ENCODE measurements at places on chromosomes 2 and 18.
A peak's percentile ranks its signal among the peaks of the same experiment; 100 is the strongest.

- no peak for DNase-seq
Observed at GRCh38 chr2:43178055-43178598, 48.3 kb downstream of the ZFP36L2 start.

- DNase-seq, result no peak
Observed at GRCh38 chr2:14015113-14015630, 617.3 kb upstream of the LRATD1 start.

DNA sequence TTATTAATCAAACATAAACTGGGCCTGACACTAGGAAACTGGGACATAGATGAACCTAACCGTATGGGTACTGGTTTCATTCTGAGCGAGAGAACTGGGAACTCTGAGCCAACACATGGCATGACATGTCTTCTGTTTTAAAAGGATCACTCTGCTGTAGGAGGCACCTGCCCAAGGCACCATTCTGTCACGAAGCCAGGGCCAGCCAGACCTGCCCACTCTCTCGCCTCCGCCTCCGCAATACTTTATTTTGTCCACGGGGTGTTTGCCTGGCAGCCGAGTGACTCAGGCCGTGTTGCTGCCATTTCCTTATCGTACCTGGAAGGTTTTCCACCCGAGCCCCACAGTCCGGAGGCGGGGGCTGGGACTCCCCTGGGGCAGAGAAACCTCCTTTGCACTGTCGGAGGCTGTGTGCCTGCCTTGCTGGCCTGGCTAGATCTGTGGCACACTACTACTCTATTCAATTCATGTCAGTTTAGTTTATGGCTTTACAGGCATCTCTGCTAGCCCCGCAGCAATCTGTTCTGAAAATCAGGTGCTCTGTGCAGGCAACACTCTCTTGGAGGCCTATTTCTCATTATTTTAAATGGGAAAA is 120.4 kb upstream of the ACKR3 start:
- no peak for DNase-seq

DNA sequence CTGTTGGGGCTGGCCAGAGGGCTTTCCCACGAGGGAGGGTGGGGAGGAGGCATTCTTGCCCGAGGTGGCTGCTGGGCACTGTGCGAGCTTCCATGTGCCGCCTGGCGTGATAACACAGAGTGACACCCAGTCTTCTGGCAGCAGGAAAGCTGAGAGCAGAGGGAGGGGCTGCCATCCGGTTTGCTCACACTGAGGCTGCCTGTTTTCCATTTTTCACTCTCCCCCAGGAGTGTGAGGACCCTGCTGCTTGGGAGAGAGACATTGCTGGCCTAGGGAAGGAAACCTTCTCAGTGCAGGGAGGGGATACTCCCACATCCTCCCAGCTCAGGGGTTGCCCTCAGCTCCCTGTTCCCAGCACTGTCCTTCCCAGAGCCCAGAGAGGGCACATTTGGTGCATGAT is 73.1 kb downstream of the INHBB start:
- no peak for DNase-seq

- peak; percentile 91 for DNase-seq
Observed at GRCh38 chr2:39436592-39437521, at the start of gene MAP4K3. Gene MAP4K3, minus strand, starts transcription at chr2:39437285. Its CDS starts 298 bp downstream, at chr2:39436987.

DNA sequence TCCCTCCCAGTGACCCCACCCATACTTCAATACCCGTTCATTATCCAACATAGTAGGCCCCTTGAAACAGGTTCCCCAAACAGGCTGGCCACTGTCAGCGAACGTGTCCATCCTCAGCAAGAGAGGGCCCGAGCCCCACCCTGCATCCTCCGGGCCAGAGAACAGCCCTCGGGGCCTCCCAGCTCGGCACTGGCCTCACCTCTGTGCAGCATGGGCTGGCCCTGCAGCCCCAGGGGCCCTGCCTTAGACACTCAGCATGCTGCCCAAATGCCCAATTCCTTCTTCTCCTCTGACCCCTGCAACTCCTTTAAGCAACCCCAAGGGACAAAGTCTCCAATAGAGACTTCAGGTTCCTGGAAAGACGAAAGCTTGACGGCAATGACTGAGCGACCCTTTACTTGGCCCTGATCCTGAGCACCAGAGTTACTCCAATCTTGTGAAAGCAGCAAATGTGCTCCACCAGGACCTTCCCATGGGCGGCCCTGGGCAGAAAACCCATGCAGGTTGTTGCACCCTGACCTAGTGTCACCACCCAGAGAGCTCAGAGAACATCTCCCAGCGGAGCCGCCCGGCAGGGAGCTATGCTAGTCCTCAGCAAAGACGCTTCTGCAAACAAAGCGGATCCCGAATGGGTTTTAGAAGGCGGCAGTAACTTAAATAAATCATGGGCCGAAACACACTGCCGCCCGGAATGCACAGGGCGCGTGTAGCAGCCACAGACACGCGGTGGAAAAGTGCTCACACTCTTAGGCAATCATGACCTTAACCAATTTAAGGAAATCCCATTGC is 782 bp downstream of the COL6A3 start:
- no peak for DNase-seq

DNA sequence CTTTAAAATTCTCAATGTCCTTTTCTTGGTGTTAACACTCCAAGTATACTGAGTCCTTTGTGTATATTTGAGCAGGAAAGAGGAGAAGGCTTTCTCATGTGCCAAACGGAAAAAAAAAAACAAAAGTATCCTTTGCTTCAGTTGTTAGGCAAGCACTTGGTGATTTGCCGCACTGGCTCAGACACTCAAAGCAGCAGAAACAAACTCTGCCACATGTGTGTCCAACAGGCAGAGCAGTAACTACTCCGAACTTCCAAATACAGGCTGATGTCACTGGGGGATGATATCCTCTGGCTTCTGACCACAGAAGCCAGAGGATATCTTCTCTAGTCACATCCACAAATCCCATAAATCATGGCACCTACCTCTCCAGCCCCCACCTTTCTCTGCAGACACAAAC is 108.0 kb upstream of the SALL3 start:
- no peak for DNase-seq

- DNase-seq, result no peak
Observed at GRCh38 chr18:74733598-74733997, 135.9 kb downstream of the ZNF407 start.

DNA sequence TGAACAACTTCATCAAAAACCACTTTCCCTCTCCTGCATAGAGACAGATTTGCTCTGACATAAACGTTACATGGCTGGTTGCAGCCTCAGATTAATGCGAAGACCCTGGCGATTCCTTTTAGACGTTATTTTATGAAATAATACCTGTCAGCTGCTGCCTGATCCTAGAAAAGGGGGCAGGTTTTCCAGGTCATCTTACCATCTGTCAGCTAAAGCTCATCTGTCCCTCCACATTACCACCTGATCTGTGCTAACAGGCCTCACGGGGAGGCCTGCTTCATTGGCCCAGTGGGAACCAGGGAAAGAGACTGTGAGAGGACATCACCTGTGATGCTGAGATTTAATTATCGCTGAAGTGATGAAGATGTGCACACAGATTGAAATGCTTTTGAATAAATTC is 261.0 kb downstream of the ARHGAP15 start:
- DNase-seq, result no peak

DNA sequence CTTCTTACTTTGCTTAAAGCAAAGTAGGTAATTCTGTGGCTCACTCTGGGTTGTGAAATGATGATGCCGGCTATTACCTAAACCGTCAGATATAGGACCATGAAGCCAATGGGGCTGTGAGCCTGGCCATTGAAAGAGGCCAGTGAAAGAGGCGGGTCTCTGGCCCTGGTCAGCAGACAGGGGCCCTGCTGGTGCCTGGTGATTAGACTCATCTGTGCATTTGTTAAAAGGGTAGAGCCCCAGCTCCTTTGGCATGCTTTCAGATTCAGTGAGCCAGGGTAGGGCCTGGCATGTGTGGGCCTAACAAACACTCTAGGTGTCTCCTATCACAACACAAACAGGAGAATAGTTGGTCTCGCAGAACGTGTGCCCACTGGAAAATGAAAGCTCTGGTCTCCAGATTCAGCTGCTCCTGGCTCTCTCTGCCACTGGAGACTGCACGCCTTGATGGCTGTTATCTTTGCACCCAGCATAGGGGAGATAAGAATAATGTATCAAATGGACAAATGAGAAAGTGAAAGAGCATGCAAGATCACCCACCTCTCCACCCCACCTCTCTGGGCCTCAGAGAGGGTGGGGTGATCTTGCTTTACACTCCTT is 6.9 kb downstream of the LRRC30 start:
- DNase-seq, result no peak

GRCh38 chr2:147327613-147328012 is 517.2 kb upstream of the ACVR2A start:
- peak; percentile 5 for DNase-seq

- no peak for DNase-seq
Observed at GRCh38 chr2:20590704-20591515, 60.0 kb downstream of the HS1BP3 start.

DNA sequence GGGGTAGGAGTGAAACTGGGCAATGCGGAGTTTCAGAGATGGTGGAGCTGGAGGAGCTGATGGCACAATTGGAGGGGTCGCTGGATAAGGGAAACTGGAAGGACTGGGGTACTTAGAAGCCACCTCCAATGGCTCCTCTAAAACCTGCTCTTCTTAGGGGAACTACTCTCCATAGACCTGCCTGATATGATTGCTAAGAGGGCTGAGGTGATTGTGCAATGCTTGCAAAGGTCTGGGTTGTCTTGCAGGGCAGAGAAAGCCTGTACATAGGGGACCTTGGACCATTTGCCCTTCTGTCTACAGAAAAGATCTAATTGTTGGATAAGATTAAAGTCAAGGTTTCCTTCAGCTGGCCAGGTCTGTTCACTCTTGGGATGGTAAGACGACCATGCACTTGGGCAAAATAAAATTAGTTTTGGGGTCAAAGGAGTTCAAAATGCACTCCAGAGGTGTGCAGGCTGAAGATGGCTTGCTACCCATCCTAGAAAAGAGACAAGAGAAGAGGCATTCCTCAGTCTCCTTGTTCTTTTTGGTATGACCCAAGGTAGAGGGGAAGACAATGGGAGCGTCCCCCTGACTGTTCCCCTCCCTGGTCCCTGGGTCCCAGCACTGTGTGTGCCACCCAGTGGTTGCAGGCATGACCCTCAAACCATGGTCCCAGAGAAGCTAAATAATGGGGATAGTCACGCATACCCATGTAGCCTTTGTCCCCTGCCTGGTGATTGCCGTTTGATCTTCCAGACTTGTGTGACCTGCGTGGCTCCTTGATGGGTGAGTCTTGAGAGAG is 41.1 kb downstream of the STK17B start:
- no peak for DNase-seq

- DNase-seq, result no peak
Observed at GRCh38 chr18:63552581-63552980, 10.4 kb downstream of the SERPINB12 start.
